ENCODE measurements at places on chromosomes 2 and 18. TPM values are rescaled to one million over a fixed set of nuclear protein-coding genes. Genes with fewer than 3 reads are reported as not detected.
A peak's percentile ranks its signal among the peaks of the same experiment; 100 is the strongest.

- H3K4me1 ChIP-seq, result no peaks in the 10 kb centered on the region
- no peak overlapping the region for H3K4me3 ChIP-seq
- no peaks in the 10 kb centered on the region for H3K27me3 ChIP-seq
These were observed 332.4 kb downstream of the GULP1 start for GRCh38 chr2:188623995-188624643.

DNA sequence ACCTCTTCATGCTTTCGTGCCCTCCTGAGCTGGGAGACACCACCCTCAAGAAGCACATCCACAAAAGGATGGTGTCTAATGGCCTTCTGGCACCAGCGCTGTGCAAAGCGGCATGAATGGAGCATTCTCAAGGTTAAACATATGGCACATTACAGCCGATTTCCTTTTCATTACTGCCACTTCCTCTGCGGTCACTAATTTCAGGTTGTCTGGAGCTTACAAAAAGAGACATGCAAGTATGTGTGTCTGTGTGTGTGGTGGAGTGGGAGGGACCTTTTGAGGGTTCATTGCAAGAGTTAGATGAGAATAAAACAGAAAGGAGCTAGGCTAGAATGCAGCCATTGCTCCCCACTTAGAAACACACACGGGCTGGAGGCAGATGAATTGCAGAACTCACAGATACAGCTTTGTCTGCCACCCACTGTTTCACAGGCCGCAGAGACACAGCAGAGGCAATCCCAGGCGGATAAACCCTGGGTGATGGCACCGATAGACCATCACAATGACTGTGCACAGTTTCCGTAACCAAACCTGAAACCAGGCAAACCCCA lies 76.0 kb downstream of the TGIF1 start:
- no peaks in the 10 kb centered on the region for H3K27me3 ChIP-seq
- H3K36me3 ChIP-seq, result no peaks in the 10 kb centered on the region
- DNase-seq, result peak; percentile 18
- no peaks in the 10 kb centered on the region for H3K4me1 ChIP-seq
- H3K27ac ChIP-seq, result no peak overlapping the region

DNA sequence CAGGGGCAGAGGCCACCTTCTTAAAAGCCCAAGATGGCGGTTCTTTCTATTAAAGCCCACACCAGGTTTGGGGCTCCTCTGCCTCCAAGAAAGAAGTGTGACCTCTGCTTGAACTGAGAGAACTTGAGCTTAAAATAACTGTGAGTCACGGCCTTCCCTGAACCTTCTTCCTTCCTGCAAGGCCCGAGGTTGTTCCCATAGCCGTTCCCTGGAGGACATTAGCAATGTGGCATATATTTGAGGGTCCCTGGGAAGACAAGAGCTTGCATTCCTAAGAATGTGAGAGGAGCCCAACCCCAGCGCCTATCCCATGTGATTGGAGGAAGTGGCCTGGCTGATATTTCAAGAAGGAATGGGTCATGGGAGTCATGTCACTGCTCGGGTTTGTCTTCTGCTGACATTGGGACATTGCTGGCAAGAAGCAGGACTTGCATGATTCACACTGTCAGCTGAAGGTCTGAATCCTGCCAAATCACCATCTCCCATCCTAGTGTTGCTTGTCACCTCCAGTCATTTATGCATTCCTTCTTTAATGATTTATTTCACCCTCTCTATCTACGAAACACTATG lies 168.1 kb downstream of the TRIB2 start:
- no peaks in the 10 kb centered on the region for H3K27me3 ChIP-seq
- H3K27ac ChIP-seq, result no peak overlapping the region
- H3K36me3 ChIP-seq, result no peaks in the 10 kb centered on the region
- H3K4me3 ChIP-seq, result no peak overlapping the region

- no peak overlapping the region for H3K4me3 ChIP-seq
- DNase-seq, result no peak
- H3K36me3 ChIP-seq, result no peaks in the 10 kb centered on the region
- H3K27me3 ChIP-seq, result no peaks in the 10 kb centered on the region
- peak overlapping the region; percentile 30 for H3K27ac ChIP-seq
- no peaks in the 10 kb centered on the region for H3K4me1 ChIP-seq
These were observed 43.0 kb upstream of the ACKR3 start for GRCh38 chr2:236526455-236527158.

GRCh38 chr2:160507464-160507863 lies 13.9 kb upstream of the RBMS1 start:
- H3K4me3 ChIP-seq, result no peak overlapping the region
- no peaks in the 10 kb centered on the region for H3K27me3 ChIP-seq
- no peak overlapping the region for H3K27ac ChIP-seq
- H3K4me1 ChIP-seq, result no peaks in the 10 kb centered on the region
- no peak for DNase-seq

- no peak overlapping the region for H3K27ac ChIP-seq
- H3K36me3 ChIP-seq, result no peaks in the 10 kb centered on the region
- no peak overlapping the region for H3K4me3 ChIP-seq
- H3K27me3 ChIP-seq, result no peaks in the 10 kb centered on the region
- no peaks in the 10 kb centered on the region for H3K4me1 ChIP-seq
These were observed 228.0 kb downstream of the ATAD2B start for GRCh38 chr2:23698721-23699579.

- H3K4me3 ChIP-seq, result no peak overlapping the region
- peak; percentile 11 for DNase-seq
- no peak overlapping the region for H3K27ac ChIP-seq
- H3K27me3 ChIP-seq, result no peaks in the 10 kb centered on the region
- no peaks in the 10 kb centered on the region for H3K4me1 ChIP-seq
- H3K36me3 ChIP-seq, result no peaks in the 10 kb centered on the region
These were observed 84.1 kb upstream of the RASGRP3 start for GRCh38 chr2:33392366-33392765.

- no peaks in the 10 kb centered on the region for H3K4me1 ChIP-seq
- no peak overlapping the region for H3K4me3 ChIP-seq
- H3K36me3 ChIP-seq, result no peaks in the 10 kb centered on the region
- no peaks in the 10 kb centered on the region for H3K27me3 ChIP-seq
- DNase-seq, result no peak
These were observed 1132.1 kb upstream of the ZEB2 start for GRCh38 chr2:145652036-145652435.

The ANKRD23 gene
- total RNA-seq, result 4.1 TPM

The CRYGC gene
- not detected for total RNA-seq

The SERPINB12 gene
- not detected for total RNA-seq

GRCh38 chr2:149871091-149871885 lies 283.7 kb upstream of the MMADHC start:
- H3K36me3 ChIP-seq, result no peaks in the 10 kb centered on the region
- no peak overlapping the region for H3K27ac ChIP-seq
- H3K4me1 ChIP-seq, result no peaks in the 10 kb centered on the region

- H3K4me1 ChIP-seq, result no peaks in the 10 kb centered on the region
- no peak for DNase-seq
- H3K36me3 ChIP-seq, result no peaks in the 10 kb centered on the region
- H3K4me3 ChIP-seq, result no peak overlapping the region
- H3K27me3 ChIP-seq, result no peaks in the 10 kb centered on the region
These were observed 119.1 kb upstream of the SPRED2 start for GRCh38 chr2:65551528-65551927.

- H3K4me1 ChIP-seq, result peaks cover 63% of the 10 kb centered on the region
- H3K27ac ChIP-seq, result peak overlapping the region; percentile 76
- H3K36me3 ChIP-seq, result no peaks in the 10 kb centered on the region
- no peak overlapping the region for H3K4me3 ChIP-seq
- no peak for DNase-seq
These were observed 14.0 kb downstream of the STRADB start for GRCh38 chr2:201465524-201465971.

GRCh38 chr2:8432706-8433336 lies 249.0 kb upstream of the ID2 start:
- H3K27ac ChIP-seq, result no peak overlapping the region
- no peak for DNase-seq
- no peak overlapping the region for H3K4me3 ChIP-seq
- no peaks in the 10 kb centered on the region for H3K36me3 ChIP-seq

The CHRNG gene
- total RNA-seq, result not detected

DNA sequence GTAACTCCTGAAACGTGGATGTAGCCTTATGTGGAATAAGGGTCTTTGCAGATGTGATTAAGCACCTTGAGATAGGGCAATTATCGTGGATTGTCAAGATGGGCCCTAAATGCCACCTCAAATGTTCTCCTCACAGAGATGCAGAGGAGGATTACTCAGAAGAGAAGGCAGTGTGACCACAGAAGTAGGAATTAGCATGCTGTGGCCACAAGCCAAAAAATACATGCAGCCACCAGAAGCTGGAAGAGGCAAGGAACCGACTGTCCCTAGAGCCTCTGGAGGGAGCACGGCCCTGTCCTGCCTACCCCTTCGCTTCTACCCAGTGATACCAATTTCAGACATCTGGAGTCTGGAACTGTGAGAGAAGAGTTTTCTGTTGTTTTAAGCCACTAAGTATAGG lies 47.3 kb upstream of the MGAT5 start:
- no peak for DNase-seq
- H3K4me3 ChIP-seq, result no peak overlapping the region
- no peaks in the 10 kb centered on the region for H3K27me3 ChIP-seq
- H3K4me1 ChIP-seq, result no peaks in the 10 kb centered on the region
- H3K27ac ChIP-seq, result no peak overlapping the region

All from transverse colon (tissue), 4 donors.